Activated gamma-delta T cell treated with anti-CD3 and anti-CD28 coated beads, Interleukin-2, amount 50 U/mL, for 16 hours (primary cell): ENCODE measurements at places on chromosomes 2 and 18.
A peak's percentile ranks its signal among the peaks of the same experiment; 100 is the strongest.

GRCh38 chr2:150640039-150640438, 152.6 kb upstream of the RND3 start:
- no peak for DNase-seq

DNA sequence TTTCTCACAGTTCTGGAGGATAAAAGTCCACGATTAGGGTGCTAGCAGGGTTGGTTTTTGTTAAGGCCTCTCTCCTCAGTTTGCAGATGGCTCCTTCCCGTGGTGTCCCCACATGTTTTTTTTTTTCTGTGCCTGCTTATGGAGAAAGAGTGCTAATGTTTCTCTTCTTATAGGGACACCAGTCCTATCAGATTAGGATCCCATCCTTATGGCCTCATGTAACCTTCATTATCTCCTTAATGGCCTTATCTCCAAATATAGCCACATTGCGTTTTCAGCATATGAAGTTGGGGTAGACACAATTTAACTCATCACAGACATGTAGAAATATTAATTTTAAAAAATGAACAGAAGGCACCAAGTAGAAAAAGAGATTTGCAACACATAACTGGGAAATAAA, 755.7 kb upstream of the CELF4 start:
- DNase-seq, result no peak

DNA sequence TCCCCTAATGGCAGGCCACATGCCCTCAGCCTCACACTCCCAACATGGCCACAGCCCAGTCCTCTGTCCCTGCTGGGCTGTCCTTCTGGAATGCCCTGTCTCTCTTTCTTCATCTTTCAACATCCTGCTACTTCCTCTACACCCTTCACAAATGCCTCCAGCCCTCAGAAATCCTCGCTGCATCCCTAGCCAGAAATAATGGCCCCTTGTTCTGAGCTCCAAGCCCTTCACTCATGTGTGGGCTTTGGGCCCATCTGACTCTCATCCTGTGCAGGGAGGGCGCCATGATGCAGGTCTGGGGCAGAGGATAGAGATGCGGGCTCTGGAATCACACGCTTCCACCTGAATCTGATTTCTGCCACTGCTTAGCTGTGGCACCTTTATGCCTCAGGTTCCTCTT, 181.9 kb downstream of the TNS1 start:
- no peak for DNase-seq

DNA sequence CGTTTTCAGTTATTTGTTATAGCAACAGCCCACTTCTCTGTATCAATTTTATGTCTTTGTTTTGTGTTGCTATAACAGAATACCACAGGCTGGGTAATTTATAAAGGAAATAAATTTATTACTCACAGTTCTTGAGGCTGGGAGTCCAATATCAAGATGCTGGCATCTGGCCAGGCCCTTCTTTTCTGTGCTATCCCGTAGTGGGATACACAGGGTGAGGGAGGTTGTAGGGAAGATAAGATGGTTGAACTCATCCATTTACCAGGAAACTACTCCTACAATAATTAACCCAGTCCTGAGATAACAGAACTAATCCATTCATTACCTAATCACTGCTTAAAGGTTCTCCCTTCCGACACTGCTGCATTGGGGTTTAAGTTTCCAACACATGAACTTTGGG, 220.7 kb downstream of the TPGS2 start:
- DNase-seq, result no peak

GRCh38 chr2:143452817-143453451, 323.7 kb downstream of the ARHGAP15 start:
- DNase-seq, result peak; percentile 11

GRCh38 chr18:65768120-65768778, 17.4 kb downstream of the CDH7 start:
- no peak for DNase-seq

DNA sequence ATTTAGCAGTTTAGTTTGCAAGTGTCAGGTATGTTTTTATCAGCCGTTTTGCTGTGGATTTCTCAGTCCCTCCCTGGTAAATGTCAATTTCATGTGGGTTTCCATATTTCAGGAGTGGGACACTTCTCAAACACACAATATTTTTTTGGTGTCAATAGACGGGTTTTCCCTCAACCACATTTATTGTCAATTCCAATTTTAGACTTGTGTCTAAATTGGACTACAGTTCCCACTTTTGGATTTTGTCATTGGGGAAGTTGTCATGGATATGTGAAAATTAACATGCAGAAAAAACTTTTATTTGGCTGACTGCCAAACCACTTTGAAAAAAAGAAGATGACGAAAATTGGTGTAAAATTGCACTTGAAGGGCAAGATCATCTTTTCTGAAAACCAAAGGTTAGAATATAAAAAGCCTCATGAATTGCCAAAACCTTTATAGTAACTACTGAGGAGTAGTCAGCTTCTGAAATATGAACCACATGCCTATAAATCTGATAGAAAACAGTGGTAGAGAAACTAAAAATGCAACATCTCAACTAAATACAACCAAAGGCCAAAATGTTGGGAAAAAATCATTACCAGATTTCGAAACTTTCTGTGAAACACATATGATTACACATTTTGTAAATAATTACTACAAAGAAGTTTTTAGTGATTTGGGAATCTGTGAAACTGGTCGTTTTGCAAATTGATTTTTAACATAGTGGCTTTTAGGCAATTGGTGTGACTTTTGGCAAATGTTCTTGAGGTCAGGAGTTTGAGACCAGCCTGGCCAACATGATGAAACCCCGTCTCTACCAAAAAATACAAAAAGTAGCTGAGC, 106.4 kb downstream of the BCL2L11 start:
- no peak for DNase-seq

GRCh38 chr2:30252723-30253701, 21.7 kb downstream of the LBH start:
- peak; percentile 55 for DNase-seq

- DNase-seq, result no peak
These were observed 138.6 kb downstream of the B3GNT2 start for GRCh38 chr2:62334440-62335058.

DNA sequence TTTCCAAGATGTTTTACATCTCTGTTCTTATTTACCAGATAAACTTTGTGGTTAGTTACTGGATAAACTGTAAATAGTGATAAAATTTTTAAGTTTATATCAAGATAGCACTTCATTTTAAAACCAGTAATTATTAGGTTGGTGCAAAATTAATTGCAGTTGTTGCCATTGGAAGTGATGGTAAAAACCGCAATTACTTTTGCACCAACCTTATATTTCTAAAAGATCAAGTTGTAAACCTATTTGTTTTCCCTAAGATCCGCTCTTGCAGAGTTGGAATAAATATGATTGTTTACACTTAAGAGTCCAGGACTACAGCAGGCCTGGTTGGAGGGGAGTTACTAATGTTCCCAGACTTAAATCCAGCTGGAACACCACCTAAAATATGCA, 479 bp upstream of the AOX1 start:
- DNase-seq, result no peak

GRCh38 chr2:46615986-46616485, 136.7 kb downstream of the TMEM247 start:
- DNase-seq, result no peak

GRCh38 chr2:28325567-28326468, 66.8 kb upstream of the FOSL2 start:
- DNase-seq, result no peak

- no peak for DNase-seq
These were observed 201.7 kb downstream of the AGAP1 start for GRCh38 chr2:235695602-235695895.

GRCh38 chr18:76265497-76266235, 229.4 kb downstream of the ZNF516 start:
- DNase-seq, result no peak

- no peak for DNase-seq
These were observed 2.5 kb downstream of the SALL3 start for GRCh38 chr18:78981989-78982620.

- DNase-seq, result no peak
These were observed 158.4 kb downstream of the UBE2E3 start for GRCh38 chr2:181138816-181139215.

DNA sequence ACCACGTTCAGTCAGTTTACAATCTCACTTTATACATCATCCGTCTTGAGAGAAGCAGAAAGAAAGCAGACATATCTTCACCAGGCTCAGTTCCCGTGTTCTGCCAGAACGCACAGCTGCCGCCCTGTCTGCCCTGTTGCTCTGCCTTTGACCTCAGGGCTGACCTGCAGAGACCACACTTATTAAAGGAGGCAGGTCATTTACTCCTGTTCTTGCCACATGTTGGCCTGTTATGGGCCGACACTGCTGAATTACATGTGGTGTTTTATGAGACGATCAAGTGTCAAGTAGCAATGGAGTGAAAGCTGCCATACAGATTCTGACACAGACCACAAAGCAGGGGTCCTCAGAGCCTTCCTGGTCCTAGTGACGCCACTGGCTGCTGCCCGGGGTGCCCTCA, 232.2 kb downstream of the TTC32 start:
- no peak for DNase-seq

DNA sequence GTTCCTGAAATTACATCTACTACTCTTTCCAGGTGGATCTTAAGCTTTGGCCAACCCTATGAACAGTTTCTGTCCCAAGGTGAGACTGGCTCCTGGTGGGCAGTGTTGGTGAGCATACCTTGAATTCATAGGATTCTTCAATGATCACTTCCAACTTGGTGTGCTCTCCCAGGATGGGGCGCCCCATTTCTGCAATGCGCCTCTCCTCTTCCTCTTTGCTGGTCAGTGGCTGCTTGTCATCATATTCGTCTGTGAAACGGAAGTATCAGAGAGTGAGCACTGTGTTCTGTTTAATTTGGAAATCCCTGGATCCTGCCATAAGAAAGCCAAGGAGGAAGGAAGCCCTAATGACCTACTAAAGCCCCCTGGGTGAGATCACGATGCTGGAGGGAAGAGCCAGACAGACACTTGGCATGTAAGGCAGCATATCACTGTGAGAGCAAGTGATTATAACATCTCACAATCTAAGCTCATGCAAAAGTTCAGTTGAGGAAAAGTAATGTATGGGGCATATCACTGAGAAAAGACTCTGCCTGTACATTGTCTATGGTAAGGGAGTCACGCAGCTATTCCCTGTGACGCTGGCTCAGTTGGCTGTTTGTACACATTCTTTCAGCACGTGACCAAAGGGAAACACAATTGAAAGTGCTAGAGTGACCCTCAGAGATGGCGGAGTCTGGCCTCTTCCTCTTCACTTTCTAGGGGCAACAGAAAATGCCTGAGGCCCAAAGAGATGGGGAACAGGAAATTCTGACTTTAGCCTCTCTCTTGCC, 287.0 kb downstream of the SLC8A1 start:
- DNase-seq, result no peak

DNA sequence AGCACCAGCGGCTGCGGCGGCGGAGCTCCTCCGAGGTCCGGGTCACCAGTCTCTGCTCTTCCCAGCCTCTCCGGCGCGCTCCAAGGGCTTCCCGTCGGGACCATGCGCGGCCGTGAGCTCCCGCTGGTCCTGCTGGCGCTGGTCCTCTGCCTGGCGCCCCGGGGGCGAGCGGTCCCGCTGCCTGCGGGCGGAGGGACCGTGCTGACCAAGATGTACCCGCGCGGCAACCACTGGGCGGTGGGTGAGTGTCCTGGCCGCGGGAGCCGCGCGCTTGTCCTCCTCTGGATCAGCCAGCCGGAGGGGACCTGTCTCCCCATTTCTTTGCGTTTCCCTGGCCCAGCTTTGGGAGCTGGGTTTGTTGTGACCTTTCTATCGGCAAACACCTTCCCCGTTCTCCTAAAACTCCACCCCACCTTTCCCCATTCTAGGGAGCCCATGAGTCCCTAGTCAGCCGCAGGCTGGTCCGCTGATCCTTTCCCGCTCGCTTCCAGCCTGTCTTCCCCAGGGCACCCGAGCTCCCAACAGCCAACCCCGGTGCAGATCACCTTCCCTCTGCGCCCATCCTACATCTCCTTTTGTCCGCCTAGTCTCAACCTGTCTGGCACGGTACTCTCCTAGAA, 316 bp downstream of the GRP start:
- DNase-seq, result no peak

GRCh38 chr2:191349990-191350389, 104.8 kb downstream of the MYO1B start:
- DNase-seq, result no peak

DNA sequence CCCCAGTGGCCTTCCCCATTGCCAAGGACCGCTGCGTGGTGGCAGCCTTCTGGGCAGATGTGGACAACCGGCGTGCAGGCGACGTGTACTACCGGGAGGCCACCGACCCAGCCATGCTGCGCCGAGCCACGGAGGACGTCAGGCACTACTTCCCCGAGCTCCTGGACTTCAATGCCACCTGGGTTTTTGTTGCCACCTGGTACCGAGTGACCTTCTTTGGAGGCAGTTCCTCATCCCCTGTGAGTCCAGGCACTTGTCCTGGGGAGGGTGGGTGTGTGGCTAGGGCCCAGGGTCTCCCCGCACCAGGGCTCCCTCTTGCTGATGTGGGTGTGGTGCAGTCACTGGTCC, 31.9 kb downstream of the SNED1 start:
- DNase-seq, result no peak

GRCh38 chr2:109452318-109453305, 161.2 kb downstream of the SEPTIN10 start:
- DNase-seq, result no peak

GRCh38 chr2:51263951-51264350, 232.0 kb upstream of the NRXN1 start:
- DNase-seq, result no peak

DNA sequence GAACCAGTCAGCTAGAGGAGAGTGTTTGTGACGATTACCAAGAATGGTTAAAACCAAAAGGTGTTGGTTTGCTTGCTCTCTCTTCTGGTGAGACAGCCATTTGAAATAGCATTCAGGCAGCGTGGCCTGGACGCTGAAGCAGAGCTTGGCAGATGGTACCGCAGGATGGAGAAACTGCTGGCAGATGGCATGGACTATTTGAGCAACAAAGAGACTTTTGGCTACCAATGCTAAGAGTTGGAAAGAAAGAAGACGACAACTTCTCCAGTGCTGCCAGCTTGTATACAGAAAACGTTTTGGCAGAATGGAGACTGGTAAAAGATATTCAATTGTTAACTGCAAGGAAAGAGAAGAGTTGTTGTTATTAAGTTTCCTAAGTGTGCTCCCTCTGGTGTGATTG, 315.0 kb downstream of the PARD3B start:
- no peak for DNase-seq

DNA sequence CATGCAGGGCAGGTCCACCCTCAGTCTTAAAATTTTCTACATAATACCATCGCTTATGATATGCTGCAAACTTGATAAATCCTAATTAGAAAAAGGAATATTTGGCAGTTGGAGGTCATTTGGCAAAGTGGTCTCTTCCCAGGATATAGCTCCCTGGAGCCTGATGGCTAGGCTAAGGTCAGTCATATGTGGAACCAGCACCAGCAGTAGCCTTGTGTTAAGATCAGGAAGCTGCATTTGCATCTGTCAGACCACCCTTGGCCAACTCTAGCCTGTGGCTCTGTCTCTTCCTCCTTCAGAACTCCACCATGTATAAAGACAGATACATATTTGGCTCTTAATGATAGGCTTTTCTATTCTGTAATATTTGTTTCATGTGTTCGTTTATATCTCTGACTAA, 5.4 kb upstream of the HK2 start:
- no peak for DNase-seq

- no peak for DNase-seq
These were observed 411.1 kb downstream of the RAD51AP2 start for GRCh38 chr2:17107151-17107550.

- DNase-seq, result no peak
These were observed 1027.9 kb upstream of the FAM98A start for GRCh38 chr2:34627003-34627402.
